HEK293T (cell line): ENCODE measurements at places on chromosomes 2 and 18.
A peak's percentile ranks its signal among the peaks of the same experiment; 100 is the strongest.

DNA sequence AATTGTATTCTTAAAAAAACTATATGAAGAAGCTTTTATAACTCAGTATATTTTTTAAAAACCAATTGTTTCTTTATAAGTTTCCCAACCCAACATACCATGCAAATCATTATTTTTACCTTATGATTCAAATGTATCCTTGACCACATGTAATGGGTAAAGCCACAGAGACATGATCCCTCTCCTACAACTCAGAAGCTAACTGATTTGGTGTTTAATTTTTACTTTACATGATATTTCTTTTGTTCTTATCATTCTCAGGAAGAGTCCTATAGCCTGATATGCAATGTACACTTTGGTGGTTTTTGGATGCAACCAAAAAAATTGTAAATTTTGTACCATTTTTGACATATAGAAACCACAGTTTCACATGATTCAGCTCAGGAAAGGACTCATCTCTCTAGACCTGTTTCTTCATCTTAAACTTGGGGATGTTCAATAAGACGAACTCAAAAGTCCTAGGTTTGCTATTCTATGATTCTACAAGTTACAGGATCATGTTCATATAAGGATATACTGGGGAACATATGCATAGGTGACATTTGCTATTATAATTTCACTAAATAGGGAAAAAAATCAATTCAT lies 85.2 kb upstream of the RBBP8 start:
- no peak for DNase-seq

GRCh38 chr2:144560251-144560650 lies 40.3 kb upstream of the ZEB2 start:
- no peak for DNase-seq

DNA sequence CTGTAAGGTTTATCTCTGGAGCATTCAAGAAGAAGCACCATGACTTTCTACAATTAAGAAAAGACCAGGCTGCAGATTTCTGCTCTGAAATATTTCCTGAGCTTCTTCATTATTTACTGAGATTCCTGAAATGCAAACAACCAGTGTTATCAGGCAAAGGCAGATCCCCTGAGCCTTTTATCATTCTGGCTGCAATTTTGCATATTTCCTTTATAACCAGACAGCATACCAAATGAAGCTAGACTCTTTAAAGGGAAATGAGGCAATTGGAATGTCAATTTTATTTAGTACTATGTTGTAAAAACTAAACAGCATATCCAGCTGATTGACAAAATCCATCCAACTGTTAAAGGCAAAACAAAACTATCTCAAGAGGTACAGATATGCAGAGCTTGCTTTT lies 372.5 kb downstream of the RIT2 start:
- DNase-seq: no peak

- no peak for DNase-seq
Observed at GRCh38 chr2:184413221-184413620, 185.1 kb upstream of the ZNF804A start.

DNA sequence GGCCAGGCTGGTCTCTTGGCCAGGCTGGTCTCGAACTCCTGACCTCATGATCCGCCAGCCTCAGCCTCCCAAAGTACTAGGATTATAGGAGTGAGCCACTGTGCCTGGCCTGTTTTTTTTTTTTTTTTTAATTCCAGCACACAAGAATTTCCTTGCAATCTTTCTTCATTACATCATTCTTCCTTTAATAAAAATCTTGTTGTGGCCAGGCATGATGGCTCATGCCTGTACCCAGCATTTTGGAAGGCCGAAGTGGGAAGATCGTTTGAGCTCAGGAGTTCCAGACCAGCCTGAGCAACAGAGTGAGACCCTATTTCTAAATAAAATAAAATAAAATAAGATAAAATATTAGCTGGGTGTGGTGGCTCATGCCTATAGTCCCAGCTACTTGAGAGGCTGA lies 21.4 kb upstream of the PLEKHM3 start:
- DNase-seq: no peak

DNA sequence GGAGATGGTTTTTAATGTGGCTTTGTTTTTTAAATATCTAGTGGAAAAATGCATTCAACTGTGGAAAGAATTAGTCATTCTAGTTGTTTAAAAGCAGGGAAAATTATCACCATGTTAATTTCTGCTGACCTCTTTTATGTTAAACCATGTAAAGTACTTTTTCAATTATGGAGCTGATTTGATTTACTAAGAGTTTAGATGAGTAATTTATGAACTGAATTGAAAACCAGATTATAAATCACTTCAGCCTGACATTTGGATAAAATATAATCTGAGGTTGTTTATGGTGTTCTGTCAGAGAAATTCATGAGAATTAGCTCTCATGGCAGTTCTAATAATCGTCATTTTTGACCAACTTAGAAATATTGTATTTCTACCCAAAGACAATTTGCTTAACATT lies 11.6 kb downstream of the ITGA4 start:
- no peak for DNase-seq

DNA sequence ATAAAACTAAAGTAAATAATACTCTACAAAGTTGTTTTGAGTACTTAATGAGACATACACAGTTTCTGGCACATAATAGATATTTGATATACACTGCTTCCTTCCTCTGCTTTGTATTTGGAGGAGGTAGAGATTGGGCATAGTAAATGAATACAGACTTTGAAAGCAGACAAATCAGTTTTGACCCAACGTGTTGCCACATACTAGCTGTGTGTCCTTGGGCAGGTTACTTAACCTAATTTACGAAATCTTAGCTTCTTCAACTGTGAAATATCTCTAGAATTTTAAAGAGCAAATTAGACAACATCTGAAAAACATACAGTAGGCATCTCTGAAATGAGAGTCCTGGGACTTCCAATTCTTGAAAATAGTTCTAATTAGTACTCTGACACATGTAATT lies 425.4 kb downstream of the TGIF1 start:
- no peak for DNase-seq

DNA sequence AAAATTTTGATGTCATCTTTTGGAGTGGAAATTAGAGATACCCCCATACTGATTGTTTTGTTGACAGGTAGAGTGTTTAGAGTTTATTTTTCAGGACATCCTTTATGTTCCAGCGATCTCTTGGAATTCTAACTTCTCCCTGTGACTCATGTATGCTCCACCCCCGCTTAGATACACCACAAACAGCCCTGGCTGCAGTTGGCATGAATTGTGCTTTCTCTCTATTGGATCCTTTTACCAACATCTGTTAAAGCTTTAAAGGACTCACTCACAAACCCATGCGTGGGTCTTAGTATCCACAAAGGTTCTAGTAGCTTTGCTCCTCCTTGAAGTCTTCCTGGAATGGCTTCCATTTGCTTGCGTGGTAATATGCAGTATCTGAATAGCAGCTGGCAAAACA lies 409.5 kb upstream of the POU3F3 start:
- DNase-seq: no peak

DNA sequence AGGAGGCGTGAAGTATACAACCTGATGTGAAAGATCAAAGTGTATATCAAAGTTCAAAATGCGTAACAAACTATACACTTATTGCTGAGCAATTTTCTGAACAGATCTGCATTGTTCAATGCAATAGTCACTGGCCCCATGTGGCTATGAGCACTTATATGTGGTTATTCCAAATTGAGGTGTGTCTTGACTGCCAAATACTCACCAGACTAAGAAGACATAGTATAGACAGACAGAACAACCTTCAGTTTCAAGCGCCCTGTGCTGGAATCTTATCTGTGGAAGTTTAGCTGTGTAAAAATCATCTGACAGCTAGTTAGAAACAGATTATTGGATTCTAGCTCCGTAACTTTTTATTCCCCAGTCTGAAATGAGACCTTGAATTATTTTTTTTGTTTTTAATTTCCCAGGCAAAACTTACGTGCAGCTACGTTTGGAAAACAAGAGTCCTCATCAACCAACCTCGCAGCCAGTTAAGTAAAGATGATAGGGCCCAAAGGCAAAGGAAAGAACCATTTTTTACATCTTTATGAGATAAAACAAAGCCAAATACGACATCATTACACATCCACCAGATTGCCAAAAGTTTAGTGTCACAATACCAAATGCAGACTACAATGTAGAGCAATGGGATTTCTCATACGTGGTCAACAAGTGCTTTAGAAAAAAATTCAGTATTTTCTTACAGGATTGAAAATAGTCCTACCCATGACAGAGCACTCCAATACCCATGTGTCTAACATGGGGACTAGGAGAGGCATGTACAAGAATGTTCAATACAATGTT lies 37.2 kb downstream of the MBOAT2 start:
- no peak for DNase-seq

DNA sequence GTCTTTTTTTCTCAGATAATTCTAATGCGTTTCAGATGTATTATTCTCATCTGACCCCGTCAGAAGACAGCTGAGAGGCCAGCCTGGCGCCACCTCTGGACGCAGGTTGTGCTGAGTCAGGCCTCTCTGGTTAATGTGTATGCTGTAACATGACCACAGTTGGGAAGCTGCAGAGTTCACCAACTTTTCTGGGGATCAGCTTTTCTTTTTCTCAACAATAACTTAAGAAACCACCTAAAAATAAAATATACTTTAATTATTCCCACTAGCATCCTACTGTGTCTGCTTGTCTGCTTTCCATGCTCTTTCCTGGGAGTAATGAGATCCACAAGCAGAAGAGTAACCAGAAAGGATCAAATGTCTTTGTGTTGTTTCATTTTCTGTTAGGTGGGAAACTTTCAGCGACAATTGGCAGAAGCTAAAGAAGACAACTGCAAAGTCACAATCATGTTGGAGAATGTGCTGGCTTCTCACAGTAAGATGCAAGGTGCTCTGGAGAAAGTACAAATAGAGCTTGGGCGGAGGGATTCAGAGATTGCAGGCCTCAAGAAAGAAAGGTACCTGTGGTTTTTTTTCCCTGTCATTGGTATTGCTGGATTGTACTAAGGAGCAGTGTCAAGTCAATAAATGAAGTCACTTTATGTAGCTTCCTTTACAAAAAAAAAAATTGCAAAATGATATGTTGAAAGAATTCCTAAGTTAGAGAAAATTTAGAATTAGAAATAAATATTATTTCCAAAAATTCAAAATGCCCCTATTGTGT lies 79.8 kb downstream of the CCDC150 start:
- DNase-seq: peak; percentile 58

GRCh38 chr18:12318334-12318697 lies 10.3 kb downstream of the TUBB6 start:
- DNase-seq: no peak

- no peak for DNase-seq
Observed at GRCh38 chr2:124283096-124283495, 258.0 kb downstream of the CNTNAP5 start.

DNA sequence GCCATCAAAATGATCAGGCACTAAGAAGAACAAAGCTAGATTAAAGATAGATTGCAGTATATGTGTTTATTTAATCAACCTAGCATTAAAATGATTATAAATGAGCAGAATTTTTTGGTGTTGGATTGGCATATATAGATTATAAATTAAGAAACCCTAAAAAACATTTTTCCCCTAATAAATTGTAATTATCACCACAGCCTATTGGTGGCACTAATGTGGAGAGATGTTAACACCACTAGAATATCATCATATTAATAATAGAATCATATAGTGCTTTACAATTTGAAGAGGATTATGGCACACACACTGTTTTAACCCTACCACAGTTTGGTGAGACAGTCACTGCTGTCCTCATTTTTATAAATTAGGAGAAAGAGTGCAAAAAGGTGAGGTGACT lies 112.4 kb upstream of the RND3 start:
- no peak for DNase-seq

GRCh38 chr2:61575447-61575859 lies 37.3 kb upstream of the XPO1 start:
- no peak for DNase-seq

- no peak for DNase-seq
Observed at GRCh38 chr2:64482765-64483504, 29.0 kb downstream of the LGALSL start.

DNA sequence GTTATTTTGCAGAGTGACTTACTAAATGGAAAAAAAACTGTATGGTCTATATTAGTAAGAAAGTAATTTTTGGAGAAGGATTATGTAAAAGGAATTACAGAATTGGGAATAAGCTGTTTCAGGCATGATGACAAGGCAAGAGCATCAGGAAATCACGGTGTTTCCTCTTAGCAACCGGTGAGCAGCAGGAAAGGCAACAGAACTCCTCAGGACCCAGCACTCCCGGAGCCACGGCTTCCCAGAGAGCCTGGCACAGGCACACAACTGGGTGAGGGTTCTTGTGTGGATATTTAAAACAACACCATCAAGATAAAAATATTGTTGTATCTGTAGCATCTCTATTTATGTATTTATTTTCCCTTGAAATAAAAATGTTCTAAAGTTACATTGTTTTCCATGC lies 34.4 kb downstream of the CYP27C1 start:
- no peak for DNase-seq

GRCh38 chr2:70826696-70827350 lies 6.4 kb upstream of the CLEC4F start:
- DNase-seq: no peak

- DNase-seq: no peak
Observed at GRCh38 chr2:88027697-88028389, 11.5 kb upstream of the RNU2-63P start.
